ENCODE measurements at places on chromosomes 1 and 21. TPM values are rescaled to one million over a fixed set of nuclear protein-coding genes. Genes with fewer than 3 reads are reported as not detected.

Gene ST6GALNAC5
- total RNA-seq, result 1.1 TPM

Gene VWA5B1
- total RNA-seq, result not detected

Gene SPRR2F
- total RNA-seq, result not detected

Gene CLK2
- total RNA-seq, result 17.4 TPM

Gene C1orf115
- 0.36 TPM for total RNA-seq

Gene ANKRD35
- 1.4 TPM for total RNA-seq

Gene ASAP3
- total RNA-seq, result 107 TPM

Gene TIAM1
- 16.3 TPM for total RNA-seq

Gene HMCN1
- 178 TPM for total RNA-seq

Gene MR1
- 33.0 TPM for total RNA-seq

Gene PUSL1
- total RNA-seq, result 19.4 TPM

Gene AADACL3
- not detected for total RNA-seq

Gene GJB3
- not detected for total RNA-seq

Gene SHE
- not detected for total RNA-seq

Gene TTC3
- total RNA-seq, result 410 TPM

Gene PTGER3
- total RNA-seq, result not detected

Gene BARHL2
- not detected for total RNA-seq

Gene ZFYVE9
- total RNA-seq, result 38.0 TPM

Gene KRTAP21-3
- total RNA-seq, result not detected

Gene TNFRSF1B
- 11.2 TPM for total RNA-seq

Gene IL20
- not detected for total RNA-seq

Gene CSMD2
- total RNA-seq, result 0.36 TPM

Gene CFHR2
- not detected for total RNA-seq

Gene NHLH1
- total RNA-seq, result under 0.01 TPM

Gene FNDC5
- not detected for total RNA-seq

Gene FYB2
- total RNA-seq, result not detected

Gene KCNJ6
- 0.36 TPM for total RNA-seq

Gene RGS8
- total RNA-seq, result not detected

Gene SNX7
- 78.9 TPM for total RNA-seq

Gene PLEKHA6
- 0.29 TPM for total RNA-seq

Gene XCL1
- total RNA-seq, result not detected

Gene PIGP
- total RNA-seq, result 2.5 TPM

Gene PROX1
- under 0.01 TPM for total RNA-seq

Gene PCBP3
- 1.1 TPM for total RNA-seq

Gene ZSCAN20
- 11.2 TPM for total RNA-seq

Gene PKLR
- not detected for total RNA-seq

Gene KRTAP27-1
- not detected for total RNA-seq

All from osteoblast (primary cell).